ENCODE measurements at places on chromosomes 6 and 20. TPM values are rescaled to one million over a fixed set of nuclear protein-coding genes. Genes with fewer than 3 reads are reported as not detected.

The SMOC2 gene
- not detected for total RNA-seq

The PACRG gene
- not detected for total RNA-seq

- DNase-seq: no peak
These were observed 22.7 kb downstream of the DSE start for GRCh38 chr6:116393430-116393829.

DNA sequence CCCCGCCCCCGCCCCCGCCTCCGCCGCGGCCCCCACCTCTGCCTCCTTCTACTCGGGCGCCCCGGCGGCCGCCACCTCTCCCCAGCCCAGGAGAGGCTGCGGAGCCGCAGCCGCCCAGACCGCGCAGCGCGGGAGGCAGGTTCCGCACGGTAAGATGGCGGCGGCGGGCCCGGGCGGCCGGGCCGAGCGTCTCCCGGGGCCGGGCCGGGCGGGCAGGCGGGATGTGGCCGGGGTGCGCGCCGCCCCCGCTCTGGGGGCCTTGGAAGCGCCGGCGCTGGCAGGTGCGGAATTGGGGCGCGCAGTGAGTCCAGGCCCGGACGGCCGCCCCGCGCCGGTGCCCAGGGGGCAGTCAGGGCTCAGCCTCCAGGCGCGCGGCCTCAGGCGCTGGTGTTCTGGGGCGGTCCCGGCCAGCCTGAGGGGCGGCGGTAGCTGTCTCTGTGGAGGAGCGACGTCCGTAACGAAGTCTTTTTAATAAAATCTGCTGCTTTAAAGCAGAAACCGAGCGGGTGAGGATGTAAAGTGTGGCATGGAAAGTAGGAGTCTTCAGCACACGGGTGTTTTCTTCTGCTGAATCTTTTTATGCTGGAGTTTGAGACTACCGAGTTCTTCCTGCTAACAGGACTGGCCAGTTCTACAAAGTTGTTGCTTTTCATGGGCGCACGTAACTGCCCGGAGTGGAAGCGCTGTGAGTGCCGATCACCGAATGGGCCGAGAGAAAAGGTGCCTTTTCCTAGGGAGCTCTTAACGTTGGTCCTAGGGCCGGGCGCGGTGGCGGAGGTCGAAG, at the start of gene GID8:
Gene GID8 (plus strand): TSS at position 43 of the 784 bp plus-strand sequence. CDS start 3,356 bp downstream, outside the sequence.
- peak; percentile 66 for DNase-seq

- DNase-seq: no peak
These were observed 36.6 kb upstream of the FOXP4 start for GRCh38 chr6:41509580-41509979.

Measured in activated CD4-positive, alpha-beta T cell treated with anti-CD3 and anti-CD28 coated beads for 36 hours (primary cell).